ENCODE measurements at places on chromosomes 3 and 15. TPM values are rescaled to one million over a fixed set of nuclear protein-coding genes. Genes with fewer than 3 reads are reported as not detected.

DNA sequence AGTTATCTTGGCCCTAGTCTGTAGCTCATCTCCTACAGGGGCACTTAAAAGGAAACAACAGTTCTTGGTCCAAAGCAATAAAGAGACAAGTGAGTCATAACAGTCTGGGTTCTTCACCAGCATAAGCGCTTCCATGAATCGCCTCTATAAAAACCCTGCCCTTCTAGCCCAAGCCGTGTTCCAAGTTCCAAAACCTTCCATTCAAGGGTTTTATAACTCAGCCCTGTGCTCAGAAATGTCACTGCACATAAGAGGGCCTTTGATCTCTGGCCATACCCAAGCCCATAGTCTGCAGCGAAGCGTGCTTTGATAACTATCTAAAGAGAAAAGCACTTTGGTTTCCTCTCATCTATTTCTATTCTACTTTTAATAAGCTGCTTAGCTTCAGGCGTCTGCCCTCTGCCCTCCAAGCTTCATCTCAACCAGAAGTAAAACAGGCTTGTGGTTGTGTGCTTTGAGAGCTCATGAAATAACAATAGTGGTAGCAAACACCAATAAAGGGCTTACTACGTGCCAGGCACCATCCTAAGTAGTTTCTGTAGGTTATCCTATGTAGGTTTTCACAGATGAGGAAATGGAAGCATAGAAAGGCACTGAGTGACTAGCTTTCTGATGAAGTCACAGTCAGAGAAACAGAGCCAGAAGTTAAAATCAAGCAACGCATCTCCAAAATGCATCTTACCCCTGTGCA, 64.0 kb upstream of the AKAP13 start:
- no peak for DNase-seq
- no peaks in the 10 kb centered on the region for H3K4me1 ChIP-seq
- no peak overlapping the region for H3K4me3 ChIP-seq
- no peaks in the 10 kb centered on the region for H3K27me3 ChIP-seq

DNA sequence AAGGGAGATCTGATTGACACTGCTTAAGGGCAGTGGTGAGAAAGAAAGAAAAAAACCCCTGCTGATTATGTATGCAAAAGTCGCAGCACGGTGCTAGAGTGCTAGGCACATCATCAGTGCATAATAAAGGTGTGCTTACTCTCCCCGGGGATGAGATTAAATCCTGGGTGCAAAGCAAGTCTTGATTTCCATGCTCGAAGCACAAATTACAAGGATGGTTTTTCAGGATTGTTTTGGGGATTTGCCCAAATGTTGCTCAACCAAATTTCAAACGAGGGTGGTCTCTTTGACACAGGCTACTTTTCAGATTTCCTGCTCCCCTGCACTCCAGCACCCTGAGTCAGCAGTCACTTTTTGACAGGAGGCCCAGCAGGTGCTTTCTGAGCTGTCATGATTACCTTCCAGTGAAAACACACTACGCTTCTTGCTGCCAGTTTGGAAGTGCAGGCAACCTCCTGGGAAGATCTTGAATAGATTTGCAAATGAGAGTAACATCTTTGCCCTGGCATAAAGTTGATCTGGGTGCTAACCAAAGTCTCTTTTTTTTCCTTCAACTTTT, 167.5 kb upstream of the TRIM42 start:
- DNase-seq = no peak
- H3K27ac ChIP-seq = no peak overlapping the region
- no peaks in the 10 kb centered on the region for H3K4me1 ChIP-seq
- H3K27me3 ChIP-seq = no peaks in the 10 kb centered on the region
- H3K36me3 ChIP-seq = no peaks in the 10 kb centered on the region

DNA sequence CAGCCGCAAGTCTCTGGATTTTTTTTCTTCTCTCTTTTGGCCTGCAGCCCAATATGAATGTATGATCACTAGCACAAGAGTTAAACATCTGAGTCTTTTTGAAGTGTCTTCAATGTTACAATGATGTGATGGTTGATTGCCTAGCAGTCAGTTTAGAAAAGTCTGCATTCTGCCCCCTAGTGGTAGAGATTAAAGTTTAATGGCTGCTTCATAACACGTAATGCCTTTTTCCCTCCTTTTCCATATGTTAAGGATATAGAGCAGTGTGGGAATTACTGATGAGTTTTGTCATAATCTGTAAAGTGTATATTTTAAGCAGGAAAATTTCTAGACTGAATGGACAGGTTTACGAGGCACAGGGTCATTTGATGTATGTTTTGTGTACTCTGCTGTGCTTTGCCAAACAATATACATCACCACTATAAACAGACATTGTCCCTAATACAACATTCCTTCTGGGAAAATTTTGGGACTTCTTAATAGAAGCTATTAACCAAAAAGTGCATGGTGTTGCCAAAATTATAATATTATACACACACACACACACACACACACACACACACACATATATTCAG, 1038.5 kb upstream of the NR2F2 start:
- H3K27me3 ChIP-seq = no peaks in the 10 kb centered on the region
- H3K4me1 ChIP-seq = no peaks in the 10 kb centered on the region
- H3K36me3 ChIP-seq = no peaks in the 10 kb centered on the region
- H3K27ac ChIP-seq = no peak overlapping the region
- no peak overlapping the region for H3K4me3 ChIP-seq
- no peak for DNase-seq

GRCh38 chr3:197487911-197488391, 67.8 kb downstream of the BDH1 start:
- DNase-seq = peak; percentile 24
- no peak overlapping the region for H3K27ac ChIP-seq
- H3K4me1 ChIP-seq = no peaks in the 10 kb centered on the region
- no peaks in the 10 kb centered on the region for H3K36me3 ChIP-seq

GRCh38 chr3:20573175-20573574, 387.2 kb upstream of the SGO1 start:
- H3K36me3 ChIP-seq = no peaks in the 10 kb centered on the region
- H3K4me1 ChIP-seq = no peaks in the 10 kb centered on the region
- no peak overlapping the region for H3K27ac ChIP-seq
- H3K27me3 ChIP-seq = no peaks in the 10 kb centered on the region

GRCh38 chr3:149816986-149817385, 4.0 kb downstream of the RNF13 start:
- no peaks in the 10 kb centered on the region for H3K27me3 ChIP-seq
- H3K36me3 ChIP-seq = no peaks in the 10 kb centered on the region
- H3K4me1 ChIP-seq = peaks cover 14% of the 10 kb centered on the region
- no peak overlapping the region for H3K27ac ChIP-seq
- no peak for DNase-seq
- H3K4me3 ChIP-seq = no peak overlapping the region

GRCh38 chr3:138043266-138044029, 33.5 kb downstream of the CLDN18 start:
- no peak overlapping the region for H3K27ac ChIP-seq
- H3K36me3 ChIP-seq = no peaks in the 10 kb centered on the region
- no peak overlapping the region for H3K4me3 ChIP-seq
- no peaks in the 10 kb centered on the region for H3K4me1 ChIP-seq
- H3K27me3 ChIP-seq = no peaks in the 10 kb centered on the region

DNA sequence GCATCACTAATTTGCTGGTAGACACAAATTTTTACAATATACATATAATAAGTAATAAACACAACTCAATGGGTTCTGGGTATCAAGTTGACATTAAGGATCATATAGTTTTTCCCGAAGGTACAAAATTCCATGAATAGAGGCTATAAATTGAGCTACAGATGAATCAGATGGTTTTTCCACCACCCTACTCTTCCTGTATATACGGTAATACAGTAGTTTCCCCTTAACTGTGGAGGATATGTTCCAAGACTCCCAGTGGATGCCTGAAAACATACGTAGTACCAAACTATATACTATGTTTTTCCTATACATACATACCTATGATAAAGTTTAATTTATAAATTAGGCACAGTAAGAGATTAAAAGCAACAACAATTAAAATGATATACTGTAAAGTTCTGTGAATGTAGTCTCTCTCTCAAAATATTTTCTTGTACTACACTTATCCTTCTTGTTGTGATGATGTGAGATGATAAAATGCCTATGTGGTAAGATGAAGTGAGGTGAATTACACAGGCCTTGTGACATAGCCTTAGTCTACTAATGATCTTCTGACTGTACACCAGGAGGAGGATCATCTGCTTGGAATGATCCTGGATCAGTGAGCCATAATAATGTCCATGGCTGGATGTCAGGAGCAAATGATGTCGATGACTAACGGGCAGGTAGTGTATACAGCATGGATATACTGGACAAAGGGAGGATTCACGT, 116.7 kb downstream of the NR1I2 start:
- no peaks in the 10 kb centered on the region for H3K36me3 ChIP-seq
- DNase-seq = no peak
- H3K27me3 ChIP-seq = no peaks in the 10 kb centered on the region
- H3K27ac ChIP-seq = no peak overlapping the region

GRCh38 chr15:56208641-56209155, 35.0 kb downstream of the RFX7 start:
- no peaks in the 10 kb centered on the region for H3K36me3 ChIP-seq
- peaks cover 6% of the 10 kb centered on the region for H3K4me1 ChIP-seq
- no peak overlapping the region for H3K27ac ChIP-seq
- no peak overlapping the region for H3K4me3 ChIP-seq
- no peaks in the 10 kb centered on the region for H3K27me3 ChIP-seq

- H3K27ac ChIP-seq = no peak overlapping the region
- H3K36me3 ChIP-seq = no peaks in the 10 kb centered on the region
- no peaks in the 10 kb centered on the region for H3K4me1 ChIP-seq
- no peak for DNase-seq
Measured at GRCh38 chr3:43273416-43273815, 12.9 kb upstream of the SNRK start.

- DNase-seq = no peak
- no peak overlapping the region for H3K27ac ChIP-seq
- no peaks in the 10 kb centered on the region for H3K27me3 ChIP-seq
- no peak overlapping the region for H3K4me3 ChIP-seq
Measured at GRCh38 chr15:67920524-67921240, 80.8 kb upstream of the RNU6-1 start.

DNA sequence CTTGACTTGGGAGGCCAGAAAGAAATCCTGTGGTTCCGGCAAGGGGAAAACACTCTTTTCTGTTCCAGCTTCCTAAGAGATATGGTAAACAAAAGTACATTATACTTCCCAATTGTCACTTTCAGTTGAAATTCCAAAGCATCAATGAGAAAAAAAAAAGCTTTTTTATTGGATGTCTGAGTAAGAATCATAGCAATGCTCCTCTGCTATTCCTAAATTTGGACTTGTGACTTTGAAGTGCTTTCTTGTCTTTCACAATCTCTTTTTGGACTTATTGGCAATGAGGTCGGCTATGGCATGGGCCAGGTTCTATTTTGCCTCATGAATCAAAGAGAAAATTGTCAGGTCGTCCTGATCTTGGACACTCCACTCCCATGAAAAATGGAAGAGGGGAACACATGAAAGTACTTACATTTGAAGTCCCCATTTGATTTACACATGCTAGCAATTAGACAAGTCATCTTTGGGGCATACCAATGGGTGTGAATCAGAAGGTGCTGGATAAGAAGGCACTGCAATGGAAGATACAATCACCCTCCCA, 170.5 kb downstream of the GREM1 start:
- no peaks in the 10 kb centered on the region for H3K27me3 ChIP-seq
- H3K27ac ChIP-seq = no peak overlapping the region
- no peak overlapping the region for H3K4me3 ChIP-seq

GRCh38 chr15:43105077-43105736, 631 bp downstream of the UBR1 start:
- no peaks in the 10 kb centered on the region for H3K27me3 ChIP-seq
- H3K4me1 ChIP-seq = peaks cover 13% of the 10 kb centered on the region
- H3K27ac ChIP-seq = peak overlapping the region; percentile 81
- no peaks in the 10 kb centered on the region for H3K36me3 ChIP-seq

DNA sequence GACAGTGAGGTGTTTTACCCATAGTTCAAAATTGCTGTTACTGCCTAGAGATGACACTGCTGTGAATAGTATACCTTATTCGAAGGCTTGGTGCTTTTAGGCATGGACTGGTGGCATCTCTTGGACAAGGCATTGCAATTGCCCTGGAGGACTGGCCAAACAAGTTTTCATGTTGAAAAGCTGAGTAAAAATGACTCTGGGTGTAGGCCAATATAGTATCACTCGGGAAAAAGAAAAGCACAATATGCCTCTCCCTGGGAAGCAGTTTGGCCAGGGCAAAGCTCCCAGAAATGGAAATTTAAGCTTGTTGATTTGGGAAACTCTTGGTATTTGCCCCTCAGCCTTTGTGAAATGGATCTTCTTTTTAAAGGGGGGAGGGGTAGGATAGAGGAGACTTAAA, 54.8 kb downstream of the ZNF609 start:
- peak overlapping the region; percentile 49 for H3K27ac ChIP-seq
- H3K27me3 ChIP-seq = no peaks in the 10 kb centered on the region
- no peak overlapping the region for H3K4me3 ChIP-seq
- H3K36me3 ChIP-seq = no peaks in the 10 kb centered on the region
- DNase-seq = no peak

DNA sequence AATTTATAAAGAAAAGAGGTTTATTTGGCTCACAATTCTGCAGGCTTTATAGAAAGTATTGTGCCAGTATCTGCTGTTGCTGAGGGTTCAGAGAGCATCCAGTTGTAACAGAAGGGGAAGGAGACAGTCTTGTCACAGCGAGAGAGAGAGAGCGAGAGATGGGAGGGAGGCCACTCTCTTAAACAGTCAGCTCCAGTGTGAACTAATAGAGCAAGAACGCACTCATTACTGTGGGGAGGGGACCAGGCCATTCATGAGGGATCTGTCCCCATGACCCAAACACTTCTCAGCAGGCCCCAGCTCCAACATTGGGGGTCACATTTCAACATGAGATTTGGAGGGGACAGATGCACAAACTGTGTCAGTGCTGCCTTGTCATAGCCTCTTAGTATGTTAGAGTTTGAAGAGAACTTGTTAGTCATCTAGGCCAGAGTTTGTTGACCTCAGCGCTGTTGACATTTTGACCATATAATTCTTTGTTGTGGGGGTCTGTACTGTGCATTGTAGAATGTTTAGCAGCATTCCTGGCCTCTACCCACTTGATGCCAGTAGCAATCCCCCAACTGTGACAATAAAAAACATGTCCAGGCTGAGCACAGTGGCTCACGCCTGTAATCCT, 15.3 kb downstream of the STARD9 start:
- H3K4me1 ChIP-seq = no peaks in the 10 kb centered on the region
- no peaks in the 10 kb centered on the region for H3K36me3 ChIP-seq
- no peak overlapping the region for H3K27ac ChIP-seq
- DNase-seq = no peak

Gene NPRL2
- 41.8 TPM for polyA plus RNA-seq

Gene MKRN2
- polyA plus RNA-seq = 8.5 TPM

Gene TFDP2
- 6.9 TPM for polyA plus RNA-seq

Gene GPR149
- polyA plus RNA-seq = not detected

Gene GRM7
- polyA plus RNA-seq = not detected

Gene CHCHD4
- polyA plus RNA-seq = 8.6 TPM

Gene DUT
- polyA plus RNA-seq = 78.8 TPM

Gene UBAP1L
- 11.4 TPM for polyA plus RNA-seq

Gene ROBO2
- 4.3 TPM for polyA plus RNA-seq

Gene MAP1A
- polyA plus RNA-seq = 1.3 TPM

Gene CLDN16
- 0.57 TPM for polyA plus RNA-seq

Gene SNTN
- not detected for polyA plus RNA-seq

Gene SPINT1
- polyA plus RNA-seq = 67.1 TPM

Gene SENP5
- polyA plus RNA-seq = 8.2 TPM
